NCI-H510A (cell line): ENCODE measurements at places on chromosomes 2 and 18.

GRCh38 chr2:240469239-240469636, 33.8 kb downstream of the GPC1 start:
- DNase-seq, result no peak

DNA sequence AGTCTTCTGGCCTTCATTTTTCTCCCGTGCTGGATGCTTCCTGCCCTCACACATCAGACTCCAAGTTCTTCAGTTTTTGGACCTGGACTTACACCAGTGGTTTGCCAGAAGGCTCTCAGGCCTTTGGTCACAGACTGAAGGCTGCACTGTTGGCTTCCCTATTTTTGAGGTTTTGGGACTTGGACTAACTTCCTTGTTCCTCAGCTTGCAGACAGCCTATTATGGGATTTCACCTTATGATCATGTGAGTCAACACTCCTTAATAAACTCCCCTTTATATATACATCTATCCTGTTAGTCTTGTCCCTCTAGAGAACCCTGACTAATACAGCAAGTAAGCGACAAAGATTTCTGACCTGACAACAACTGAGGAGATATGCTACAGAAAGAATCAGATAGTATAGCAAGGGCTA, 7.2 kb downstream of the CDC42EP3 start:
- DNase-seq, result no peak

DNA sequence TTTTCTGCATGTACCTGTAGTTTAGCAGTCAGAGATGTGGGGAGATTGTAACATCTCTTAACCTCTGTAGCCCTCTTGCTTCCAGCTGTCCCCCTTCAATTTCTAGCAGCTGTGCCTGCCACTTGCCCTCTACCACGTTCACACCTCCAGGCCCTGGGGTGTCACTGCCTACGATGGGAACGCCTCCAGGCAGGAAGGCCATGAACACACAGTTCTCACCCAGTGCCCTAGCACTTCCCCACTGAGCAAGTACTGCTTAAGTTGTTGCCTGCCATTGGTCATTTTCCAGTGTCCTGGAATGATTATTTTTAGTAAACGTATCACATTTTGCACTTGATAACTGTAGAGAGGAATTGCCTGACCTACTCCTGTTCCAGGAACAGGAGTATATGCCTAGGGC, 77.1 kb upstream of the B3GNT7 start:
- DNase-seq, result no peak

- DNase-seq, result no peak
Measured at GRCh38 chr2:64649013-64649484, 4.7 kb downstream of the SERTAD2 start.

GRCh38 chr2:185279999-185280398, 458.6 kb upstream of the FSIP2 start:
- DNase-seq, result no peak
